AG04450 (cell line): ENCODE measurements at places on chromosomes 1 and 21. TPM values are rescaled to one million over a fixed set of nuclear protein-coding genes. Genes with fewer than 3 reads are reported as not detected.

Gene CD52
- not detected in 2 replicates for polyA plus RNA-seq

Gene PAX7
- polyA plus RNA-seq = not detected in 2 replicates

Gene LCA5L
- 0.81 and 1.1 TPM in 2 replicates for polyA plus RNA-seq

Gene SARS1
- 301 and 332 TPM in 2 replicates for polyA plus RNA-seq

Gene PTTG1IP
- 240 and 249 TPM in 2 replicates for polyA plus RNA-seq

Gene CDCP2
- polyA plus RNA-seq = not detected in 2 replicates

Gene SMAP2
- polyA plus RNA-seq = 22.5 and 24.4 TPM in 2 replicates

Gene RNU1-2
- under 0.01 TPM in 1 of 2 replicates, not detected in the other for polyA plus RNA-seq

GRCh38 chr21:16634515-16634914 lies 878.3 kb upstream of the CXADR start:
- DNase-seq = no peak

DNA sequence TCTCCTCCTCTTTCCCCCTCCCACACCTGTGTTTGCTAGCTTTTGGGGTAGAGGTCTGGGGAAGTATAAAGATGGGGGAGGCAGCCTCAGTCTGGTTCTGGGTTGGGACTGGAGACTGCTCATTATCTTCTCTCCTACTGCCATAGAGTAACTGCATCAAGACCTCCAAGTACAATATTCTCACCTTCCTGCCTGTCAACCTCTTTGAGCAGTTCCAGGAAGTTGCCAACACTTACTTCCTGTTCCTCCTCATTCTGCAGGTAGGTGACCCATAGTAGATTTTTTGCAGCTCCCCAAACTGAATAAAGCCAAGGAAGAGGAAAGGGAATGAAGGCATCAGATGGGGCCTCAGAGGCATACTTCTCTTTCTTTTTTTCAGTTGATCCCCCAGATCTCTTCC lies 5.3 kb downstream of the ATP8B2 start:
- no peak for DNase-seq

DNA sequence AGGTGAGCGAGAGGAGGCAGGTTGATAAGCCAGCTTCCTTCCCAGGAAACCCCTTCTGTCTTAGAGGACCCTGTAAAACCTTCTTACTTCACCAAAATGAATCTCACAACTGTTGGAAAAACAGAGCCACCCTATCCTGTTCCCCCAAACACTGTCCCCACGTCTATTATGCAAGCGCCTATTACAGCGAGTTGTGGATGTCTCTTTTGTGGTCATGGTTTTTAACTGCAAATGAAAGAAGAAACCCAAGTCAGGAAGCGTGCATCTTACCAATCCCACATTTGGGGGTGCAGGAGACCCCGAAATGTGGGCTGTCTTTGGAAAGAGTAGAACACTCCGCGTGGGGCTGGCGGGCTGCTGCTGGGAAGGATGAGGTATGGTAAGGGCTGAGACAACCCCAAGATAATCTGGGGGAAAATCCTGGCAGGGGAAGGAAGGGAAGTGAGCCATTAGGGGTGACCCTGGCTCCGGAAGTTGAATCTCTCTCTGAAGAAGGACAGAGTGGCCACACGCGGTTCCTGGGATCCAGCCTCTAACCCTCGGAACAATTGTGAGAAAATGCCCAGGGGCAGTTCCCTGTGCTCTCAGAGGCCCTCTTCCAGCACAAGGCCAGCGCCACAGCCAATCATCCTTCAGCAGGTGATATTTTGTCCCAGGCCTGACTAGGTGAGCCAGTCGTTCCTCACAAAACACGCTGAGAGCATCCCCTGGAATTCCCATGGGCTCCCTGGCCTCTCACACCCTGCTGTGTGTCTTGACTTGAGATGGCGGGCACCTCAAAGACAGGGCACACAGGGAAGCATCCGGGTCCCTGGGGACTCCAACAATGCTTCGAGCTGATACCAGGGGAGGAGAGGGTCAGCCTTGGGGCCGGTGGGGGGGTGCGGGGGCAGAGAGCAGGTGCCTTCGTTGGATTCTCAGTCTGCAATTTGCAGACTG lies 168.5 kb upstream of the IRF2BP2 start:
- no peak for DNase-seq

- no peak for DNase-seq
These were observed 55.9 kb downstream of the GON4L start for GRCh38 chr1:155801149-155801548.

DNA sequence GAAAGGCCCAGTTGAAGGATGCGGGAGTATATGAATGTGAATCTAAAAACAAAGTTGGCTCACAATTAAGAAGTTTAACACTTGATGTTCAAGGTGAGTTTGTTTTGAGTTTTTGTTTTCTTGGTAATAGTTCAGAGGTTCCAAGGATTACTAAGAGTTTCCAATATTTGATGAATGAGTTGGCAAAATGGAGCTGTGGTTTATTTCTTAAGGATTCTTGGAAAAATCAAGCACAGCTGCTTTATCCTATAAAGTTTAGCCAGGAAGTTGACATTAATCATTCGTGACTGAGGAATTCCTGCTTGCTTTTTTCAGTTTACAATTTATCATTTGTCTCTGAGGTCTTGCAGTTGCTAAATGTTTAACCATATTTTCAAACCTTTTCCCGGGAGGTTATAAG lies 15.1 kb downstream of the VCAM1 start:
- DNase-seq = peak; percentile 37

DNA sequence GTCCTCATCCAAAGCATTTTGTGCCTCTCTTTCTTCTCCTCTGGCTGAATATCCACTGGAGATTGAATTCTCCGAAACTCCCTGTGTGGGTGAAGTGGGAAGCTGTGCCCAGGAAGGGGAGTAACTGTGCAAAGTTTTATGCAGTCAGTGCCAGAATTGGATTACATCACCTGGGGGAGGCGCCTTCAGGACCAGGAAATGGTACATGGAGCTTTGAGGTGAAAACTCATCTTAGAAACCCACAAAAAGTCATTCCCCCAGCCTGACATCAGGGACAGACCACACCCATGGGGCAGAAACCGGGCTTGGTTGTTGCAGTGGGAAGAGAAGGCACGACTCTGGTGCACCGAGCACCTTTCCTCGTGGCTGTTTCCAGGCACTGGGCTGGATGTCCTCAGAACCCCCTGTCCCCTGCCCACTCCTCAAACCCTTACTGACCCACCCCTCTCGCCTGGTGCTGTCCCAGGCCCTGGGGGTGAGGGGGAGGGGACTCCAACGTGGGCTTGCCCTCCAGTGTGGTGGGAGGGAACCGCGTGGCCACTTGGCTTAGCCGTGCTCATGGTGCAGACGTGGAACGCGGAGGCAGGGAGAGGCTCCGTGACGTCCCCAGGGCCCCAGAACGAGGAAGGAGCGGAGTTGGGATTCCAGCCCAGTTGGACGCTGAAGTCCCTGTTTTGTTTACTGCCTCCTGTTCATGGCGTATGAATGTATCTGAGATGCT lies 15.7 kb downstream of the TFF3 start:
- DNase-seq = no peak

- DNase-seq = no peak
These were observed 178.6 kb downstream of the ZP4 start for GRCh38 chr1:237712082-237712481.

GRCh38 chr1:44511363-44511762 lies 106.3 kb downstream of the RNF220 start:
- no peak for DNase-seq

DNA sequence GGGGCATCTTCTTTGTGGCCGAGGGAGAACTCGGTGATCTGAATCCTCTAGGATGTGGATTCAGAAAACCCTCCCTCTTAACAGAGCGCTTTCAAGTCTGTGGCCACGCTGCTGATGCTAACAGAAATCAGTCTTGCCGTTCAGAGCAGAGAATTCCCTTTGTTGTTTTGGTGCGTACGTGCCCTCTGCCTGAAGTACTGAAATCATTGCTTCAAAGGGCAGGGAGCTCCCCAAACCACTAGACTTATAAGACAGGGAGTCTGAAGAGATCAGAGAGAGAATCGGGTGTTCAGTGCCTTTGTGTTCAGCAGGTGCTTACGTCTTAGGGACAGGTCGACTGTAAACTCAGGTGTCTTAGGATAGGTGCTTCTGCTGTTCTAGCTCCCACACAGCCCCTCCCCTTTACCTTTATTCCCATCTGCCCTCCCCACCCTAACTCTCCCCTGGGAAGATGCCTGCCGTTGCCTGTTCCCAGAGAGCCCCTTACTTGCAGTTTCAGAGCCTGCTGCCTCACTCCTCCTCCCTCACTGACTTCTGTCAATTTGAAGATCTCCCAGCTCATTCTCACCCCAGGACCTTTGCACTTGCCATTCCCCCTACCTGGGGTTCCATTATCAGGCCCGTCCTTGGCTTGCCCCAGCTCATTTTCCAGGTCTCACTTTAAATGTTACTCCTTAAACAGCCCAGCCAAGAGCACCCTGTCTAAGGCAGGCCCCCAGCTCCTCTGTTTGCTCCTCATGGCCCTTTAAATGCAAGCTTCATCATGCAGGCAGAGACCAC lies 143.0 kb downstream of the CAMTA1 start:
- DNase-seq = no peak
